Astrocyte of the cerebellum (primary cell): ENCODE measurements at places on chromosomes 5 and 9.

DNA sequence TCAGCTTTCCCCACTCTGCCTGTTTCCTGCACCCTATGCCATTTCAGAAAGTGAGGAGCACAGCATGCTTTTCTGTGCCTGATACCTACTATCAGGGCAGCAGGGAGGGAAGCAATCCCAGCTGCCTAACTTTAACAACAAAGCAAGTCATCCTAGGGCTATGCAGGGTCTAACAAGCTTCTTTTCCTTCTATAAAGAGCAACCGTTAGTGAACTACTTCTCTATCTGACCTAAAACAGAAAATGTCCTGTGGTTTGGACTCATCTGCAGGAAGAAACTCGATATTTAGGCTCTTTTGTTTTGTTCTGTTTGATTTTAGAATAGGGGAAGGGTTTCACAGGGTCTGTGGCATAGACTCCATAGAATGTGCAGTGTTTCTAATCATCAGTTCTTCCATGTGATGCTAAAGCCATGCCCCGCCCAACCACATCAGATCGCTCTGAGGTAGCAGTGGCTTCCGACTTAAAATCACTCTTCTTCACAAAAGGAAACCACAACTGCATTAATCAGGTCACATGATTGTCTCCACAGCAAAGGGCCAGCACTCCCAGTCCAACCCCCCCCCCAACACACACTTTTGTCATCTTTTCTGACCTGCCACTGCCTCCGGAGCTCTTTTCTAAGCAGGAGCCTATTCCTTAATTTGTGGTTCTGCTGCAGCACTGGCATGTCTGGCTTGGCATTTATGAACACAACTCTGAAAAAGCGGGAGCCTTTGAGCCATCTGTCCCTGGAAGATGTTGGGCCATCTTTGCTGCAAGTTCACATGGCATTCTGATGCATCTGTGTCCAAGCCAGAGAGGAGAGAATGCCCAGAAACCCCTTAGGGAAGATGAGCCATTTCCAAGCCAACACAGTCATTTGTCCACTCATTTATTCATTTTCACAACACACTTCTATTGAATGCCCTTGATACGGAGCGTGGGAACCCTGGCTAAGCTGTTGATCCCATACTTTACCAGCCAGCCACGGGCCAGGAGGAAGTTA lies 71.6 kb downstream of the CFAP90 start:
- no peak for DNase-seq

- no peak for DNase-seq
These were observed 183.7 kb downstream of the RGS3 start for GRCh38 chr9:113646946-113647914.

DNA sequence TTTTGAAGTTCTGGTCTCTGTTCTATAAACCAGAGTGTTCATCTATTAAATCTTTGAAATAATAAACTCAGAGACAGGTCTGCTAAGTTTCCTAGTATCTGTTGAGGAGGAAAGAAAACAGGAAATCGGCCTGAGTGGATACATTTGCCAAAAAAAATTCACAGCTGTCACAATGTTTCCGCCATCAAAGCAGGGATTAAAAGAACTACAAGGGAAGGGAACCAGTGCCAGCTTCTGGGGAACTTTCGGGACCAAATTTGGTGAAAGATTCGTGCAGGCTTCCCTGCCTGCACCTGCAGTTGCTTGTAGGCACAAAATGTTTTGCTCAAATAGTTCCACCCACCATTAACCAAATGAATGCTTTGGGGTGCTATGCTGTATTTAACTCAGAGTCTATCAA lies 267.5 kb downstream of the MSX2 start:
- no peak for DNase-seq

DNA sequence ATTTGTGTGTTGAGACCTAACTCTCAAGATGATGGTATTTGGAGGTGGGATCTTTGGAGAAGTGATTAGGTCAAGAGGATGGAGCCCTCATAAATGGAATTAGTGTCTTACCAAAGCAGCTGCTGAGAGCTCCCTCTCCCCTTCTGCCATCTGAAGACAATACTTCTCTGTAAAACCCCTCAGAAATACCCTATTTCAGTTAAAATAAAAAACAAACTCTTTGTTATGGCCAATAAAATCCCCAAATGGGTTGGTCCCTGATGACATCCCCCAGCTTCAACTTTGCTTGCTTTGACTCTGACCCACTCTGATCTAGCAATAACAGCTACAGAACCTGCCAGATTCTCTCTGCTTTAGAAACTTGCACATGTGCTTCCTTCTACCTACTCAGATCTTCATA lies 100.9 kb downstream of the SNCAIP start:
- no peak for DNase-seq

GRCh38 chr9:82939451-82939850 lies 123.5 kb downstream of the RASEF start:
- DNase-seq, result no peak

GRCh38 chr5:171610686-171611085 lies 174.9 kb upstream of the SMIM23 start:
- DNase-seq, result no peak

- no peak for DNase-seq
These were observed 74.1 kb upstream of the SNCAIP start for GRCh38 chr5:122237906-122238305.

DNA sequence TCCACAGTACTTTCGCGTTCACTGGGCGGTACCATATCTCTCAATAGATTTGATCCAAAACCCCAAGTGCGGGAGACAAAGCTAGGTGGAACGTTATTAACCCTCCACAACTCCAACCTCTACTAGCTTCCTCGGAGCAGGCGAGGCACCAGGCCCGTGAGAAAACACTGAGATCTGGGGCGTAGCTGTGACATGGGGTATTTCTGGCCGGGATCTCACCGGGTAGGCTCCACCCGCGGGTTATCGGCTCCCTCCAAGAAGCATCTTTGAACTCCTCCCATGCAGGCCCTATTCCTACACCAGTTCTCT lies 350 bp upstream of the SLC25A46 start:
- no peak for DNase-seq

GRCh38 chr5:128927644-128928043 lies 37.6 kb upstream of the SLC27A6 start:
- DNase-seq, result no peak

DNA sequence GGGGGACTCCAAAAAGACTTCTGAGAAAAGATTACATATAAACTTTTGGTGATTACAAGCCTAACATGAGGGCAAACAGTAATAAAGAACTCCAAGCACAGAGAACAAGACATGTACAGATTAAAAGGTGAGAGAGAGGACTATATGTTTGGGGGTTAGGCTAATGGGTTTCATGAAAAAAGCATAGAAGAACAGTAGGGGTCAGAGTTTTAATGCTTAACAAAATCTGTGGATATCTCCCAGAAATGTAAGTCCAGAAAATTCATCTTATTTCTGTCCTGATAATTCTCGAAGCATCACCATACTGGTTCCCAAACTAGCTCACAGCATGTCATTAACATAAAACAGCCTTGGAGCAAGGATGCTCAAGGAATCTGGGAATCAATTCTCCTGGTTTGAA lies 137.2 kb downstream of the ARRDC3 start:
- DNase-seq, result no peak

GRCh38 chr5:22050931-22051330 lies 802.2 kb downstream of the CDH12 start:
- no peak for DNase-seq

DNA sequence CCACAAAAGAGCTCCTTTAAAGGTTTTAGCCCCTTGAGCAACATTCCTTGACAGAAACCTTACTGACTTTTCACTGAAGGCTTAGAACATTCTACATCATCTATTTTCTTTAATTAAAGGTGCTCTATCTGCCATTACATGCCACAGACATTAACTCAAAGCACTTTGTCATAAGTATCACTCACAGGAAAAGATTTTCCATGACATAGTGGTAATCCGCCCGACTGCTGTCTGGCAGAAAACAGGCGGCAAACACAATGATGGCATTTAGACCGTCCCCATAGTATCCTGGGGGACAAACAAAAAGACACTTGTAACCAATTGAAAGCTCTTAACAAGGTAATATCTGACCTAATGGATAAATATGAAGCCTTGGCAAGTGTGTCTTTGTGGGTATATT lies 126.2 kb upstream of the PCA3 start:
- DNase-seq, result no peak

- no peak for DNase-seq
These were observed 171.9 kb downstream of the ZNF462 start for GRCh38 chr9:107034831-107035230.

DNA sequence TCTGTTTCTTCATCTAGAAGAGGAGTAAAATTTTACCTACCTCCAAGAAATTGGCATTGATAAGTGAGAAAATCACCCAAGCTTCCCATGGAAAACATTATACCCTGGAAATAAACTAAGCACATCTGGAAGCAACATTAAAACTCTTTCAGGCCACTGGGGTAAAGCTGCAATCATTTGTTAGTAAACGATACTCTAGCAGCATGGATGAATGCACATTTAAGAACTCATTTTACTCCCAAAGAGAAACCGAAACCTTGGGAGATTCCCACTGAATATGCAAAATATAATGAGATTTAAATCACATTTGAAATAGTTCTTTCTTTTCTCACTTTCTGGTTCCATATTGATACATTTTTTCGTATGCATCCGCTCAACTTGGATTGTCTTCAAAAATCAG lies 467.5 kb downstream of the EFNA5 start:
- no peak for DNase-seq

GRCh38 chr5:72363166-72363802 lies 43.1 kb downstream of the PTCD2 start:
- peak; percentile 39 for DNase-seq

GRCh38 chr5:121503111-121503840 lies 348.4 kb upstream of the FTMT start:
- DNase-seq, result peak; percentile 6

DNA sequence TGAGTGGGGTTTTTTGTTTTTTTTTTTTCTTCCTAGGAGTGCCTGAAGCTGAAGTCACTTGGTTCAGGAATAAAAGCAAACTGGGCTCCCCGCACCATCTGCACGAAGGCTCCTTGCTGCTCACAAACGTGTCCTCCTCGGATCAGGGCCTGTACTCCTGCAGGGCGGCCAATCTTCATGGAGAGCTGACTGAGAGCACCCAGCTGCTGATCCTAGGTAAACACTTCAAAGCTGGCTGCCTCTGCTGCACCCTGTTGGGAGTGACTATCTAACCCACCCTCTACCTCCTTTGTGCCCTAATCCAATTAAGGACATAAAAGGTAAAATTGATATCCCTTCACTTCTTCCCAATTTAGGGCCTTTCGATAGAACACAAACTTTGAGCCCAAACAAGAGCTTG lies 206.8 kb downstream of the SAXO1 start:
- no peak for DNase-seq

- no peak for DNase-seq
These were observed 21.3 kb downstream of the PRDM9 start for GRCh38 chr5:23528677-23529076.

DNA sequence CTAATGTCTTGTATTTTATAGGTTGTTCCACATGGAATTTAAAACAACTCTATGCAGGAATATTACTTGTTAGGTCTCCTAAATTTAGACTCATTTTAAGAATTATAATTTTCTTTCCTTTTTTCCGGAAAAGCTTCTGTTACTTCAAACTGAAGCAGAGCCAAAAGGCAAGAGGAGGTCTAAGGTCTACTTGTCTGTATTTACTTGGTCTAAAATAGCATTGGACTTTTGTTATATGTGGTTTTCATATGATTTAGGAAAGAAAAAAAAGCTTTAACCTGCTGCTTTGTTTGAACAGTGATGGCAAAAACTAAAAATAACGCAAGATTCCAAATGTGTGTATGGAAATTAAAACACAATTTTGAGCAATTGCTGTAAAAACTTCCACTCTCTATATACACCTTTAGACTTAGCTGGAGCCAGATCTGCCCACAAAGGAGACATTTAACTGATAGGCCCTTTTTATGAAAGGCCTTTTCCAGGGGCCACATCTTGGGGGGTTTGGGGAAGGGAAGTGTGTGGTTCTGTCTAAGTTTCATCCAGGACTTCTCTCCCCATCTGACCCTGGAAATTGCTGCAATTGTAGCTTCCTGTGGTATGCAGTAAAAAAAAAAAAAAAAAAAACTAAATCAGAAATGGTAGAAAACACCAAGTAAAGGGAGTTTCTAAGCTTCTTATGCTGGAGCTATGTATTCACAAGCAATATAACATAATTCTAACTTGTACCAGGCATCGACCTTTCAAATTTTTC lies 307.7 kb upstream of the MEF2C start:
- DNase-seq, result no peak

DNA sequence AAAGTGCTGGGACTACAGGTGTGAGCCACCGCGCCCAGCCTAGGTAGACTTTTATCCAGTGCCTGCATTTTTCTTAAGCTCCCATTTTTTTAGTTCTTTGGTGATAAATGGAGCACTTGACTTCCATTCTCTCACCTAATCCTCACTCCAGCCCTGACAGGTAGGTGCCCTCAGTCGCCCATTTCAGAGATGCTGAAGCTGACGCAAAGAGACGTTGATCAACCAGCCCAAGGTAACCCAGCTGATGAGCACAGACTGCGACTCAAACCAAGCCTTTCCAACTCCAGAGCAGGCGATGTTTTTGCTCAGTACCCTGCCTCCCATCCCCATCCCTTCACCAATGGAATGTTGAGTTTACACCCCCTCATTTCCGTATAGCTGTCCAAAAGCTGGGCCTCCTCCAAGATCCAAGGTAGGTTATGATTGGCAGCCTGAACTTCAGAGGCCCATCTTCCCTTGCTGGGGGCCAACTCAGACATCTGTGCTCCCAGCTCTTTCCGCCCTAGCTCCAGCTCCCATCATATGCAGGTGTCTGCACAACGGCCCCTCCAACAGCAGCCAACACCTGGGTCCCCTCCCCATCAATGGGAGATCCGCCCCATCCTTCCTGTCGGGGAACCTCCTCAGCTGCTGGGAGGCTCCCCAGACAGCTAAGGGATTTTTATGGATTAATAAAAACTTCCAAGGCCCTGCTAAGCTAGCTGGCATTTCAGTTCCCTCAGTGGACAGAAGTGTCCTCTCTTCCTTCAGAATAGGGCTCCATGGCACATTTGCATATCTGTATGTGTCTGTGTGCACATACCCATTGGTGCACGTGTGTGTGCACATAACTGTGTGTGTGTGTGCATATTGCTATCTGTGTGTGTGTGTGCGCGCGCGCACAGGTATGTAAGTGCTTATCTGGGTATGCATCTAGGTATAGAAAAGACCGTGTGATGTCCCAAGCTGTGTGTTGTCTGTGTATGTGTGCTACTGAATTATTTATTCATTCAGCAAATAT lies 39.3 kb upstream of the VDAC1 start:
- no peak for DNase-seq

DNA sequence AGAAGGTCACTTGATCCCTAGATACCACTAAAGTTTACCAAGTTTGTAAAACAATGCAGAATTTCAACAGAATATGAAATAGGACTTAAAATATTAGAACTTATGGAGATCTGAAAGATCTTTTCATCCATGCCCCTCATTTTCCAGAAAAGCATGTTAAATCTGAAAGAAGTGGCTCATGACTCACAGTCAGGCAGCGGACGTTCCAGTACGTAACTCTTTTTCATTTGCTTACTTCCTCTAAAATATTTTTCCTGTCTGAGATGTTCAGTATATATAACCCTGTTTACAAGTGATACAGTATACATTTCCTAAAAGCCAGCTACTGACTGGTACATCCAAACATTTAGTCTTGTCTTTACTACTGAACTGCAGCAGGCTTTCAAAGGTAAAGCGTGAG lies 22.3 kb downstream of the FBXW2 start:
- DNase-seq, result no peak

GRCh38 chr9:5518171-5518936 lies 8.0 kb downstream of the PDCD1LG2 start:
- DNase-seq, result no peak
